Activated CD8-positive, alpha-beta memory T cell treated with anti-CD3 and anti-CD28 coated beads for 1 hour (primary cell): ENCODE measurements at places on chromosomes 1 and 21.

DNA sequence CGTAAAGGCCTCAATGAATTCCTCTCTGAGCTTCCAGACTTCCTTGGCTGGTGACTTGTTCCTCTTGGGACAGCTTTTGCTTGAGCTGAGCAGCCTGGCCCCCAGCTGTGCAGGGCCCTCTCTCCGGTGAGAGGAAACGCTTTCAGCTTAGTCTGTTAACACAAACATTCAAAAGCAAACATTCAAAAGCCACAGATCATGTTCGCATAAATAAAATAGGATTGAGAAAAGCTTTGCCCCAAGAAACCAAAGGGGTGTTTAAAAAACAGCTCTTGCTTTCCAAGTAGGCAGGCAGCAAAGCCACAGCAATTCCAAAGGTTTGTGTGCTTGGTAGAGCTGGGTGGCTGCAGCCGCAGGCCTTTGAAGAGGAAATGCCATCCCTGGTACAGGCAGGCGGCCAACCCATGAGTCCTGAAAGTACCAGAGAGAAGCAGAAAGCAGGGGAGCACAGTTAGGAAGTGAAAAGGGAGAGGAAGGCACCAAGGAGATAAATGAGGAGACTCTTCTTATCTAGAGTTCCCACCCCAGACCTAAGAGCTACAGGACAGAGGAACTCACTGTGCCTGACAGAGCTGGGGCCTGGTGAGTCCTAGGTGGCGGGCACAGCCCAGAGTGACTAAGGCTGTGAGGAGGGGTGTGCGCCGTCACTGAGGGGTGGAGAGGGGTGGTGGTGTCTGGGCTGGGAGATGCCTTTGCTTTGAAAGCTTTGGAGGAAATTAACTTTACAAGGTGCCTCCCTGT, 48.4 kb downstream of the CCN1 start:
- DNase-seq = no peak

DNA sequence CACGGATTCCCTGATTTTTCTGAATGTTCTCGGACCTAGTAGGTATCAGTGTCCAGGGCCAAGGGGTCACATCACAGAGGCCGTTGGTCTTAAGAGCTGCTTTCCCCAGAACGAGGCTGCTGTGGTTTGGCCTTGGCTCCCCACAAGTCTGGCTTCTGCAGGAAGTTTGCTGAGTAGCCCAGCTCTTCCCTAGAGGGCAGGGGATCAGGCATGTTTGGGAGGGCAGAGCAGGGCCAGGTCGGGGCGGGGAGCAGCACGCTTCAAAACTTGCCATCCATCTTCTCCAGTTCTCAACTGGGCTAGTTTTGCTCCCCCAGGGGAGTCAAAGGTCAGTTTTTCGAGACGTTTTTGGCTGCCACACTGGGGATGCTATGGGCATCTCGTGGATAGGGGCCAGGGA, 37.0 kb downstream of the MAN1C1 start:
- no peak for DNase-seq

GRCh38 chr1:63475761-63476160, 47.3 kb downstream of the ITGB3BP start:
- DNase-seq = no peak

GRCh38 chr1:33234588-33234990, 21.7 kb upstream of the ZNF362 start:
- DNase-seq = no peak

- no peak for DNase-seq
Observed at GRCh38 chr1:96721053-96721415, 550 bp upstream of the PTBP2 start.
